ENCODE measurements at places on chromosomes 4 and X. TPM values are rescaled to one million over a fixed set of nuclear protein-coding genes. Genes with fewer than 3 reads are reported as not detected.

GRIA3 gene
- total RNA-seq, result not detected

OTC gene
- not detected for total RNA-seq

PAGE4 gene
- not detected for total RNA-seq

ARHGAP6 gene
- not detected for total RNA-seq
